ENCODE measurements at places on chromosomes 6 and 20.
A peak's percentile ranks its signal among the peaks of the same experiment; 100 is the strongest.

DNA sequence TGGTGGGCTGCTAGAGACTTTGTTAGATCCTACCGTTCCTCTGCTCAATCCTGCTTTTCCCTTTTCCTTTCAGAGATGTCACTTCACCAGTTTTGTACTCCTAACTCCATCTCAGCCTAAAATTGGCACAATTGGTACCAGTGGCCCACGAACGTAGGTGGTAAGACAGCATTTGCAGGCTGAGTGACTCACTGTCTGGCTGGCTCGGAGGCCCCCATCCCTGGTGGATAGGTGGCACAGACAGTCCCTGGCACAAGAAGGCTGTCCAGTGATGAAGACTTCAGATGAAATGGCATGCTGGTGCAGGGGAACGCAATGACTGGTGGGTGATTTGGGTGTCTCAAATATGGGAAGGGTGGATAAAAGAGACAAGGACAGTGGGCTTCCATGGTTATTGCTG, 11.1 kb downstream of the HEBP2 start:
- DNase-seq, result no peak

DNA sequence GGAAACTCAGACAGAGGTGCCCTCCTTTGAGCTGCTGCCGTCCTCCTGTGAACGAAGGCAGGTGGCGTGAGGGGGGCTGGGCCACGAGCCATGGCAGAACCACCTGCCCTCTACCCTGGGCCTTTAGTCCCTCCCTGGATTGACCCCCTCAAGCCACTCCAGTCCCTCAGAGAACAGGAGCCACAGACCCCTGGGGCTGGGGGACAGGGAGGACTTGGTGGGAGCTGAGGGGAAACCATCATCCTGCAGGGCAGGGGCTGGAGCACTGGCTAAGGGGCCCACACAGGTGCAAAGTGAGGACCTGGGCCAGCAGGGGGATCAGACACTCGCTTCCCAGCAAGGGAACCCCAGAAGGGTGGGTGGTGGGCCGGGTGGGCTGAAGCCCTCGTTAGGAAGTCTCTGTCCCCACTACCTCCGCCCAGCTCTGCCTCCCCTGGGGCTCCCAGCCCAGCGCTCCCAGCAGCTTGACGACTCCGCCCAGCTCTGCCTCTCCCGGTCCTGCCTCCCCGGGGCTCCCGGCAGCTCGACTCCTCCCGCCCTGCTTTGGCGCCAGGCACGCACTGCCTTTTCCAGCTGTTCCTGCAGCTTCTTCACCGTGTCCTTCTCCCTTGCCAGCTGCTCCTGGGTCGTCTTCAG, 44.4 kb downstream of the DSTN start:
- no peak for DNase-seq

GRCh38 chr6:104396077-104396476, 463.6 kb downstream of the HACE1 start:
- no peak for DNase-seq

- no peak for DNase-seq
Measured at GRCh38 chr6:33205191-33206026, 954 bp downstream of the HSD17B8 start.

DNA sequence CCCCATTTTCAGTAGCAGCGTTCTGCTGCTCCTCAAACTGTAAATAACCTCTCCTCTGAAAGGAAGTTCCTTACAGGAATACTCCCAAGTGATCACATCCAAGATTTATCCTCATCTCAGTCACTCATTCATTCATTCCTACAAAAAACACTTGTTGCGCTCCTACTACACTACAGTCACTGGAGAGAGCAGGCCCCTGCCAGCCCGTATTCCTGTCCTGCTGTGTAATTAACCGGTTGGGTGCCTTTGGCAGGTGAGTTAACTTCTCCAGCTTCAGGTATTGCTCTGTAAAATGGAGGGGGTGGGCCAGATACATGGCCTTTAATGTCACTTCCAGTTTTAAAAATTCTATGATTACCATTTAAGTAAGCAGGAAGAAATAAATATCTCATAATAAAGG, 15.0 kb upstream of the ZBTB24 start:
- DNase-seq, result no peak

DNA sequence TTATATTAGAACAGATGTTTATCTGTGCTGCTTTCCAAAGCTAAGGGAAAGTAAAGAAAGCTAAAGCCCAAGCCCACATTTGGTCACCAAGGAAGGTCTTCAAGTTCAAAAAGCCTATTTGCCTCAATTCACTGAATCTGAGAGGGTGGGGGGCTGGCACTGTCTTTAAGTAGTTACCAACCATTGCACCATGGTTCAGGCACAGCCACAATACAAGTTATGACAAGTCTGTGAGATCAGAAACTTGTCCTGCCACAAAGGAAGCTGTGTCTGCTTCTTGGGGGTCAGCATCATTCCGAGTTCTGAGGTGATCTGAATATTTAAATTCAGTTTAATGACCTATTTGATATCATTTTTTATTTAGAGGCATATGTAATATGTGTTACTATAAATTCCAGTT, 78.3 kb upstream of the OPRM1 start:
- no peak for DNase-seq

- no peak for DNase-seq
Measured at GRCh38 chr20:57241363-57241991, 25.0 kb downstream of the BMP7 start.

- no peak for DNase-seq
Measured at GRCh38 chr6:111342913-111343312, 140.1 kb downstream of the REV3L start.

DNA sequence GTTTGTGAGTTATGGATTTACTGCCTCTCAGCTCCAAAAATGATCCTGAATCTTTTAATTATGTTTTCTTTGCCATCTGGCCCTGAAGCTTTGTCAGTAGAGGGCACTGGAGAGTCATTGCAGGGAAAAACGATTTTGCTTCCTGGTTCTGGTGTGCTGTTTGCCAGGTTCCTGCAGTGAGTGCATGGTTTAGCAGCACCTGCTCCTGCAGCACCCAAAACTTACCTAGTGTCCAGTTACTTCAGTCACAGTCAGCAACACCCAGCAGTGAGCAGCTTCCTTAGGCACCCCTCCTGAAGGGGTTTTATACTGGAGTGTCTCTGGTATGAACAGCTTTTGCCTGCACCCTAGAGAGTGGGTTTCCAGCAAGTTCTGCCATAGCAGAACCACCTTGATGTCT, 6.0 kb upstream of the TRIM26 start:
- peak; percentile 79 for DNase-seq

GRCh38 chr6:9197726-9198125, 762.4 kb upstream of the SLC35B3 start:
- DNase-seq, result no peak

- no peak for DNase-seq
Measured at GRCh38 chr6:136927292-136927691, 5.2 kb downstream of the SLC35D3 start.

DNA sequence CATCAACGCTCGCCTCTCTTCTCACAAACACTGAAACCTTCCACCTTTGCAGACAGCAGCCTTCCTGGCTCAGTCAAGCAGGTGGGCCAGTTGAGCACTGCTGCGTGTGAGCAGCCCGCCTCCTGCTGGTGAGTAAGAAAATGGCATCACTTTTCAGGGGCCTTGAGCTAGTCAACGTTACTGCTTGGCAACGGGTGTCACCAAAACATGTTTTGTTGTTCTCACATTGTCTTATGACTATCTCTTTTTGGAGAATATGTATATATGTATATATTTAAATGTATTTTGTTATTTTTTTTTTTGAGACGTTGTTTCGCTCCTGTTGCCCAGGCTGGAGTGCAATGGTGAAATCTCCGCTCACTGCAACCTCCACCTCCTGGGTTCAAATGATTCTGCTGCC, 97.0 kb upstream of the AGPAT4 start:
- peak; percentile 83 for DNase-seq

DNA sequence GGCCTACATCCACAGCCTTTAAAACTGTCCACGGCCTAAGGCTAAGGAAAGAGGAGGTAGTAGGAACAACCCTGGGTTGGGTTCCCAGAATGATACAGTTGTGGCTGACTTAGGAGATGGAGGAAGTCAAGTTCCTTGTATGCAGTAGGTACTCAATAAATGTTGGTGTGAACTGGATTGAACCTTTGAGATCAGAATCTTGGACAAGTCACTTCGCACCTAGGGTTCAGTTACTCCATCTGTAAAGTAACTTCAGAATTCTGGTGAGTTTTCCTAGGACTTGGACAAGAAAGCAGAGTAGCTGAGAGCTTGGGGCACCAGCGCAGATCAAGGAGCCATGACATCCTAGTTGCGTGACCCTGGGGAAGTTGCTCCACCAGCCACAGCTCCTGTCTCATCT, 9.1 kb downstream of the XKR7 start:
- no peak for DNase-seq

DNA sequence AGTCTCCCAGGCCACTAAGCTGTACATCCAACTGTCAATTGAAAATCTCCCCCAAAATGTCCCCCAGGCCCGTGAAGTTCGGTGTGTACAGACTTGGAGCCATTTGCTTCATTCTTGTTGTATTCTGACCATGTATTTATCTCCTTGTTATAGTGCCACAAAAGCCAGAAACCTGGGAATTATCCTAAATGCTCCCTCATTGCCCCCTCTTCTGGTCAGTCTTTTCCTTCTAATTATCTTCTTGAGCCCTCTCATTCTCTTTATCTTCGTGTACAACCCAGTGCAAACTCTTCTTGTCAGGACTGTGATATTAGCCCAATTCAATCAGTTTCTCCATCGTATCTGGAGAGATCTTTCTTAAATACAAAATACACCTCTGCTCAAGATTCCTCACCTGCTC, 64.7 kb downstream of the RFX6 start:
- no peak for DNase-seq

GRCh38 chr20:53676987-53677386, 83.3 kb upstream of the ZNF217 start:
- DNase-seq, result no peak

DNA sequence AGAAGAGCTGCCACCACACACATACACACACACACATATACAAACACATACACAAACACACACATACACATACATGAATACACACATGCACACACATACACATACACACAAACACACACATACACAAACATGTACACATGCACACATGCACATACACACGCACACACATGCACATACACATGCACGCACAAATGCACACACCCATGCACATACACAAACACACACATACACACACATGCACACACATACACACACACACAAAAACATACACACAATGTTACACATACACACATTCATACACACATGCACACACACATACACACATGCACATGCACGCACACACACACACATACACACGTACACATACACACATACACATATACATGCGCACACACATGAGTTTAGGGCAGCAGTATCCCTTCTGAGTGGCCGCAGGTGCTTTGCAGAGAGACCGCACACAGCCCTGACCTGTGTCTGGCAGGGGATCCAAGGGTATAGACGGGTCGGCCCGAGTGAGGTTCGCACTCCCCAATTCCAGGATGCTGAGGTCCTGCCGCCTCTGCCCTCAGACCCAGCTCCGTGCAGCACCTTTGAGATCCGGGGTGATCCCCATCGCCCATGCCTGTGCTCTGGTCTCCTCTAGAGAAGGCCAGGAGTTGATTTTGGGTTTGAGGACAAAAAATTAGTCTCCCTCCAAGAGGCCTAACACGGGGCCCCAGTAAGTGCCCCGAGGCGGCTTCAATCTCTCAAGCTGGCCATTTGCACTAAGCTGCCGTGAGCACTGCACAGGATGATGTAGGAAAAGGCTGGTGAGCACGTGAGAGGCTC, 56.8 kb downstream of the TMEM242 start:
- no peak for DNase-seq

- DNase-seq, result no peak
Measured at GRCh38 chr6:30198166-30199084, 14.8 kb downstream of the TRIM26 start.

DNA sequence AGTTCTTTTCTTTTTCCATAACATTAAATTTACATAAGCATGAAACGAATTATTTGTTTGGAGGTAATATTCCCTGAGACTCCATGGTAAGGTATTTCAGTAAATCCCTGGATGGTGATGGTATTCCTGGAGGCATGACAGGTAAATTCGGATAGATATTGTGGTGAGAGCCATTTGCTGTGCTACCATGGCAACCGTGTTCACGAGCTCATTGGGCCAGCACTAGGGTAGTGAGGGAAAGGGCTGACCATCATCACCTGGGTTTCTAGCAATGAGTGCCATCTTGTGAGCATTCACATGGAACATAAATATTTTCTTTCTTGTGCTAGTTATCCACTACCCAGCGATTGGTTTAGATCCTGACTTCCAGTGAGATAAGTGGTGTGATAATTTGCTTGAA, 51.9 kb upstream of the GNRH2 start:
- no peak for DNase-seq

GRCh38 chr20:16917636-16918035, 169.5 kb downstream of the OTOR start:
- no peak for DNase-seq

GRCh38 chr6:3739311-3739897, 12.1 kb downstream of the PXDC1 start:
- no peak for DNase-seq

GRCh38 chr6:12791371-12791770, 74.8 kb downstream of the PHACTR1 start:
- no peak for DNase-seq

DNA sequence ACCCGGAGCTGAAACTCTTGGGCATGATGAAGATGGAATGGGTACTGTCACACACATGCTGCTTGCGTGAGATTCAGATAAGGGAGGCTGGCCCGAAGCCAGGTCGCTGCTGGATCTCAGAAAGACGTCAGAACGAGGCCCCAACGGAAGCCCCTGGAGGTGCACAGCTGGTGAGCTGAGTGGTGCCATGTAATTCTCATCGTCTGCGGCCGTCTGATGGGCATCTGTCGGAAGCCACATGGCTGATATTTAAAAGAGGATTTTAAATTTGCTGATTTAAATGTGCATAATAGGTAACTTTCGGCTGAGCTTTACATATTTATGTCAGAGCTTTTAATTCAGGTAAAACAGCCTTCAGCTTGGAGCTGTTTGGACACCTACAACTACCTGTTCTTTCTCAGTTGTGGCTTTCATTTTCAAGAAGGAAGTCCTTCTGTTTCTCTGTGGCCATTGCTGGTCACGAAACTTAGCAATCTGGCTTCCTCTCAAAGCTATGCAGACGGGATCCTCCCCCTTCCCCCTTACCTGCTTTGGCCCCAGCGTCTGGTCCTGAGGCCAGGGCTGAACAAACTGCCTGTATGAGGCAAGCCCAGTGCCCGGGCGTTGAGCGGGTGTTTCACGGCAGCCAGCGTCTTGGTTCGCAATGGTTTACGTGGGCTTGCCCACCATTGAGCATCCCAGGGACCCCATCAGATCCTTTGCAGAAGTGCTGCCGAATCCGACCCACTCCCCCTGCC, 9.2 kb downstream of the SLCO4A1 start:
- DNase-seq, result no peak

- DNase-seq, result no peak
Measured at GRCh38 chr20:20815711-20816455, 103.4 kb upstream of the RALGAPA2 start.

GRCh38 chr20:54345301-54345724, 130.1 kb upstream of the DOK5 start:
- no peak for DNase-seq

- no peak for DNase-seq
Measured at GRCh38 chr6:111721753-111722154, 116.1 kb upstream of the TRAF3IP2 start.

GRCh38 chr6:159142531-159142930, 26.7 kb upstream of the FNDC1 start:
- no peak for DNase-seq

GRCh38 chr20:20744170-20744725, 31.8 kb upstream of the RALGAPA2 start:
- DNase-seq, result peak; percentile 36
